ENCODE measurements at places on chromosomes 5 and 9.

GRCh38 chr9:16693616-16694015 is 176.9 kb downstream of the BNC2 start:
- DNase-seq: no peak

DNA sequence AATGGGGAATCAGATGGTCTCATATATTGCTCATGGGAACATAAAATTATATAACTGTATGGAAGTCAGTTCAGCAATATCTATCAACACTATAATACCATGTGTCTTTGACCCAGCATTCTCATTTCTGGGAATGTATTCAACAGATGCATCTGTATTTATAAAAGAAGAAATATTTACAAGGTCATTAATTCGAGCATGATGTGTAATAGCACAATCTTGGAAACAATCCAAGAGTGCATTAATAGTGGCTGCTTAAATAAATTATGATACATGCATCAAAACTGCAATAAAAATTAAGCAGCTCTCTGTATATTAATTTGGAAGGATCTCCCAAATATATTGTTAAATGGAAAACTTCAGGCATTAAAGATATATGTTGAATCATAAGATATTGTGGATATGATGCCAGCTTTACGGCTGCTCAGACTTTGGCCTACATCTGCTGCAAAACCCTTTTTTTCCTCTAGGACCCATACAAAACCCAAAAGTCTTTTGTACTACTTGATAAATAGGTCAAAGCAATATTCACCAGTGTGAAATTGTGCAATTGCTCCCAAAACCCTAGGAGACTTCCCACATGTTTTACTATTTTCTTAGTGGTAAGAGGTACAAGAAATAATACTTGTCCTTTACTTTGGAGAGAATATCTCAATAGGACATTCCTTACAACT is 45.3 kb upstream of the ISOC1 start:
- DNase-seq: no peak

DNA sequence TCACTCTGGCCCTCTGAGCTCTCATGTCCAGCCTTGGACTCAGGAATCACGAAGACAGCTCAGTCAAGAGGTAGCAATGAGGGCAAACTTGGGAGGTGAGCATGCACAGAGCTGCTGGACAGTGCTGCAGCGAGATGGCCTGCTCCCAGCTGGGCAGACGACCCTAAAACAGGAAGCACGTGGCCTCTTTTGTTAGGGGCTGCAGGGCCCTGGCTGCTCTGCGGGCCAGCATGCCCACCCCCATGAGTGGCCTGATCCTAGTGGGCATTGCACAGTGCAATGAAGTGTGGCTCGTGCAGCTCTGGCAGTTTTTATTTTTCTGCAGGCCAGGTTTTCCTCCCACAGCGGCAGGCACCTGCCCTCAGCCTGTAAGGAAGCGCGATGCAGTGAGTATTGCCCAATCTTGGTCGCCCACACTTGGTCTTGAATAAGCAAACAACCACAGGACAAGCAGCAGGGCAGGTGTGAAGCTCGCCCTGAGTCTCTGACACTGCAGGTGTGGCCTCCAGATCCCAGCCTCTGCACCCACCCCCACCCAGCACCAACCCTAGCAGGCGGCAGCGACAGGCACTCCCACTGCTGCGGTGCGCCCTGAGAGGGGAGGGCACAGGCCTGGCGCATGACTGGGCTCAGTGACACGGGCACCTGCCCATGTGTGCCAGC is 60.8 kb downstream of the SEMA4D start:
- no peak for DNase-seq

- DNase-seq: no peak
Measured at GRCh38 chr5:180381428-180381827, 28.3 kb upstream of the GFPT2 start.

GRCh38 chr5:1009359-1010180 is 968 bp downstream of the NKD2 start:
- no peak for DNase-seq

GRCh38 chr9:117784996-117785395 is 80.8 kb downstream of the TLR4 start:
- DNase-seq: no peak

DNA sequence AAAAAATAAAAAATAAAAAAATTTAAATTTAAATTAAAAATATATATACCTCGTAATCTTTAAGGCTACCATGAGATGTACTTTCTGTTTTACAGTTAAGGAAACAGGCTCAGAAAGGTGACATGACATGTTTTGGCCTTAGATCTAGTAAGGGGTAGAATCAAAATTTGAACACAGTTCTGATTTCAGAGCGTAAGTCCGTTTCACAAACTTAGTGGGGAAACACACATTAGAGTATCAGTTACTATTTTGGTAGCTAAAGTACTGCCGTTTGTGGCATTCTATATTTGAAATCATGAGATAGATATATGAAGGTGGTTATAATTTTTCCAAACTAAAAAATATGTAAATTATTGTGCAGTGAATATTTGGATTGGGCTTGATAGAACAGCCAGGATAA is 186.2 kb downstream of the DENND1A start:
- DNase-seq: no peak

- no peak for DNase-seq
Measured at GRCh38 chr9:119818726-119819435, 449.6 kb upstream of the BRINP1 start.

- no peak for DNase-seq
Measured at GRCh38 chr9:90964101-90965020, 162.7 kb downstream of the SYK start.

GRCh38 chr9:21788752-21789151 is 13.7 kb upstream of the MTAP start:
- DNase-seq: no peak

DNA sequence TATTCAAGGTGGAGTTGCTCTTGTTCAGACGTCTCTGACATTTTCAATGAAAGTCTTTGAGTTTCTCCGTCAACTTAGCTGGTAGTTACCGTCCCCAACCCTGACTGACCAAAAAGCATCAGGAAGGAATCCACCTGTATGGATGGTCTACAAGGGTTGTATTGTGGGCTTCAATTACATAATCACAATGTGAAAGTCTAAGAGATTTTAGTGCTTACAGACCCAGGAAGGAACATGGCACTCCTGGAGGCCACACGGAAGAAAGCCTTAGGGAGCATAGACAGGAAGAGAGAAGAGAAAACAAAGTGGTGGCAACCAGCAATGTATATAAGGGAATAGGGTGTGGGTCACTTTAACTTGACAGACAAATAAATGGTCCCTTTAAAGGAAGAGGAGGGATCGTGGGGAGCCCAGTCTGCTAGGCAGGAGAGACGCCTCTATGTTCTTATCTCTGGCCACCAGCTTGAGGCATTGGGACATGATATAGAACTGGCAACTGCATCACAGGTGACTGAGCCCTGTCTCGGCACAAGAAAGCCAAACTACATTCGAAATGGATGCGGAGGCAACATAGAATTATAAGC is 80.4 kb downstream of the ALDH7A1 start:
- DNase-seq: no peak

DNA sequence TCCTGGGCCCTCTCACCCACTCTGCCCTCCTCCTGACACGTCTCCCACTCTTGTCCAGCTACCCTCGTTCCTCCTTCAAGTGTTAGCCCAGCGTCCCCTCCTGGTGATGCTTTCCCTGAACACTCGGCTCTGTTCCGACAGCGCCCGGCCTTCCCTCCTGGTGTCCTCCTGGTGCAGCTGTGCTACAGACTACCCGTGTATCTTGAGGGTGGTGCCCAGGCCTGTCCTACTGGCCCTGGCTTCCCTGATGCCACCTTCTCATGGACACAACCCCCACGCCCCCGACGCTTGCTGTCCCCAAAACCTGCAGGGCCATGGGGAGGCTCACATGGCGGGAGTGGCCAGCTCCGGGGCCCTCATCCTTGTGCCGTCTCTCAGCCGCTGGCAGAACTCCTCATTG is 21.4 kb upstream of the SCGB3A1 start:
- no peak for DNase-seq

GRCh38 chr9:126303488-126303887 is 23.1 kb upstream of the MVB12B start:
- no peak for DNase-seq

DNA sequence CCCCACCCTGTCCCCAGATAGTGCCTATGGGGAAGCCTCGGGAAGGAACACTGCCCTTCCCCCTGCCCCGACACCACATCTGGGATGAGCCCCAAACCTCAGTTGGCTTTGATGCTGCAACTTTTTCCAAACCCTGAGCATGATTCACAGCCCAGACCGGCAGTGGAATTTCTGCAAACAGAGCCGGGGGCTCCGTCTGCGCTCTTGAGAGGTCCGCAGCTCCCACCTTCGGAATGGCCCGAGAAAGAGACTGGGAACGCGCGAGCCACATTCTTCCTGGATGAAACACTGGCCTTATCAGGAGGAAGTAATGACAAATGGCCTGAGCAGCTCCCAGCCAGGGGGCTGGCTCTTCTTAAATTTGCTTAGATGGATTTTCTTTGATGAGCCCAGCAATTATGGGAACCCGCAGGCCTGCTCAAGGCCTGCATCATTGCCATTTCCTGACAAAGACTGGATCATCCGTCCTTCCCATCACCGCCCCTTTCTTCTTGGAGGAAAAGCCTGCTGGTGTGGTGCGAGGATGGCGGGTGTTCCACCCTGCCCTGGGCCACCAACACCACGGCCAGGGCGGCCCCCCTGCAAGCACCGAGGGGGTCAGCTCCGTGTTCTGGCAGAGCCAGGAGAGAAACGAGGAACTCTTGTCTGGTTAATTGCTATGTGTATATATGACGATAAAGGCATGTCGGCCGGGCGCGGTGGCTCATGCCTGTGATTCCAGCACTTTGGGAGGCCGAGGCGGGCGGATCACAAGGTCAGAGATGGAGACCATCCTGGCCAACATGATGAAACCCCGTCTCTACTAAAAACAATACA is 38.8 kb upstream of the COL5A1 start:
- DNase-seq: peak; percentile 61

GRCh38 chr9:7799944-7800285 is 337 bp upstream of the DMAC1 start:
- no peak for DNase-seq

GRCh38 chr5:83539463-83539790 is 67.9 kb downstream of the VCAN start:
- no peak for DNase-seq

- no peak for DNase-seq
Measured at GRCh38 chr5:166716856-166717492, 1574.5 kb upstream of the WWC1 start.

DNA sequence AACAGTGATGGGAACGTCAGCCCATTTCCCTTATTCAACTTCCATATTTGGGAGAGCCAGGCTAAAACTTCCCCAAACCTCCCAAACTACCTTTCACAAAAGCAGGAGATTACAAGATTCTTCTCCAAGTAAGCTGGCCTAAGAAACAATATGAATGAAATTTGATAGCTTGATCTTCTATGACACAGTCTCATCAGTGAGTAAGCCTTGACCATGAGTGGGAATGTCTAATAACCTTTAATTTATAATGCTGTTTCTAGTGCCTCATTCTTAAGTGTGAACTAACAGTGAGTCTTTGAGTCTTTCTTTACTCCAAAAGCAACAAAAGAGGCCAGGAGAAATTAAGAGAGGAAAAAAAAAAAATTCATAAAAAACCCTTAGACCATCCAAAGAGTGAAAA is 1379.9 kb downstream of the EFNA5 start:
- no peak for DNase-seq

- no peak for DNase-seq
Measured at GRCh38 chr5:145920542-145921210, 15.7 kb upstream of the SH3RF2 start.

- no peak for DNase-seq
Measured at GRCh38 chr5:946720-947625, 54.3 kb downstream of the TRIP13 start.

DNA sequence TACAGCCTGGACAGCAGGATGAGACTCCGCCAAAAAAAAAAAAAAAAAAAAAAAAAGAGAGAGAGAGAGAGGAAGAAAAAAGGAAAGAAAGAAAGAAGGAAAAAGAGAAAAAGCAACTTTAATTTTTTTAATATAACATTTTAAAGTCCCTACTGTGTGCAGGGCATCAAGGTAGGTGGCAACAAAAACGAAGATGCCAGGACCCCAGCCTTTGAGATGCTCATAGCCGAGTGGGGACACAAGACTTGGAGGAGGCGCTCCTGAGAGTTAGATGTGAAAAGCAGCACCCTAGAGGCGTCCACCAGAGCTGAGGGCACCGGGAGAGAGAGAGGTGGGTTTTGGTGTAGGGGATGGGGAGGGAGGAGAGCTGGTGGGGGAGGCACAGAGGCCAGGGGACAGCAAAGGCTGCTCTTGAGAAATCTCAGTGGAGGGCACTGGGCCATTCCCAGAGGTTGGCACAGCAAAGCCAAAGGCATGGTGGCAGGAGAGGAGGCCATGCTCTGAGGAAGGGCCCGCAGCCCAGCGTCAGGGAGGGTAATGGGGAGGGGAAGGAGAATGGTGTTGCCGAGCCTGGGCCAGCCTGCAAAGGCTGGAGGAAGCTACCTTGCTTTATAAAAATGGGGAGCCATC is 135.6 kb downstream of the C9orf50 start:
- DNase-seq: no peak

DNA sequence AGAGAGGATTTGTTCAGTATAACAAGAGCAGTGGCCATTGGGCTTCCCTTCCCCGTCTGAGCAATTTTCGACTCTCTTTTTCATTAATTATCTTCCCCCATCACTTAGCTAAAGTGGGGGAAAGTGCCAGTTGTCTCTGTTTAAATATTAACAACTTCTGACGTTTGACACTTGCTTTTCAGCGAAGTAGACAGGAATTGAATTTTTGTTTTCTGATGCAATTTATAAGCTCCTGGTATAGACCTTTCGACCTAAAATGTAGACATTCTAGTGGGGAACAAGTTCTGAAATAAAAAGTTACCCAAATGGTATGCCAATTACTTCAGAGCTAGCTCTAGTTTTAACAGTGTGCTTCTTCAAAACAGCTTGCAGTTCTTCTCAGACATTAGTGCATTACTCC is 100.6 kb downstream of the ITGA1 start:
- DNase-seq: no peak

- DNase-seq: no peak
Measured at GRCh38 chr5:109467058-109467457, 57.3 kb upstream of the PJA2 start.

- no peak for DNase-seq
Measured at GRCh38 chr5:42767491-42768105, 11.0 kb downstream of the CCDC152 start.
